ENCODE measurements at places on chromosomes 6 and 20. TPM values are rescaled to one million over a fixed set of nuclear protein-coding genes. Genes with fewer than 3 reads are reported as not detected.

C6orf163 gene
- 0.34 TPM for total RNA-seq

WFDC10B gene
- total RNA-seq, result not detected

RFX6 gene
- total RNA-seq, result not detected

HLA-DPA1 gene
- not detected for total RNA-seq

SNPH gene
- total RNA-seq, result 6.4 TPM

CNR1 gene
- total RNA-seq, result 0.45 TPM

CST5 gene
- total RNA-seq, result not detected

SHLD1 gene
- 2.1 TPM for total RNA-seq

PXDC1 gene
- 40.9 TPM for total RNA-seq

PLA2G7 gene
- total RNA-seq, result not detected

AURKA gene
- 81.8 TPM for total RNA-seq

HLA-DMA gene
- 2.7 TPM for total RNA-seq

LY6G6F gene
- total RNA-seq, result not detected

CDC40 gene
- 11.4 TPM for total RNA-seq

CDH26 gene
- total RNA-seq, result not detected

PLN gene
- total RNA-seq, result not detected

C6orf132 gene
- total RNA-seq, result 5.9 TPM

SMLR1 gene
- total RNA-seq, result not detected

FAM83C gene
- total RNA-seq, result not detected

RRAGD gene
- total RNA-seq, result under 0.01 TPM

LINC00237 gene
- not detected for total RNA-seq

ESR1 gene
- under 0.01 TPM for total RNA-seq

OR11A1 gene
- total RNA-seq, result not detected

CCR6 gene
- total RNA-seq, result not detected

AIF1 gene
- not detected for total RNA-seq

TAGAP gene
- not detected for total RNA-seq

CD40 gene
- 4.4 TPM for total RNA-seq

RHAG gene
- total RNA-seq, result not detected

VNN1 gene
- not detected for total RNA-seq

NFATC2 gene
- total RNA-seq, result 0.15 TPM

GSTA2 gene
- not detected for total RNA-seq

ADGRF5 gene
- total RNA-seq, result under 0.01 TPM

PLCB1 gene
- total RNA-seq, result 1.7 TPM
